ENCODE measurements at places on chromosomes 7 and 10.

DNA sequence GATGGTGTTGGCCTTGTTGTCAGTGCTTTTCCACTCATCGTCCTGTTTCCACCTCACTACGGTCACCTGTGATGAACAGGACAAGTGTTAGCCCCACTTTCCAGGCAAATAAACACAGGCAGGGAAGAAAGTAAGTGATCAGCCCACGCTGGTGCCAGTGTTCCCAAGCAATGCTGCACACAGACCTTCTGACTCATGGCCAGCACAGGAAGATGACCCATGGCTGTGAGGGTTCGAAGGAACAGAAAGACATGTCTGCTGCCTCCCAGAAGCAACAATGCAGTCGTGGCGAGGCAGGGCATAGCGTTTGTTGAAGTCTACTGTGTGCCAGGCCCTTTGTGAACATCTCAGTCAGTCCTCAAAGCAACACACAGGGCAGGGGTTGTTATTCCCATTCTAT, 35.7 kb downstream of the SLC29A3 start:
- no peak for DNase-seq

GRCh38 chr7:67786021-67786420, 789.4 kb downstream of the TYW1 start:
- no peak for DNase-seq

- no peak for DNase-seq
These were observed 312.6 kb downstream of the WDR37 start for GRCh38 chr10:1368842-1369171.

DNA sequence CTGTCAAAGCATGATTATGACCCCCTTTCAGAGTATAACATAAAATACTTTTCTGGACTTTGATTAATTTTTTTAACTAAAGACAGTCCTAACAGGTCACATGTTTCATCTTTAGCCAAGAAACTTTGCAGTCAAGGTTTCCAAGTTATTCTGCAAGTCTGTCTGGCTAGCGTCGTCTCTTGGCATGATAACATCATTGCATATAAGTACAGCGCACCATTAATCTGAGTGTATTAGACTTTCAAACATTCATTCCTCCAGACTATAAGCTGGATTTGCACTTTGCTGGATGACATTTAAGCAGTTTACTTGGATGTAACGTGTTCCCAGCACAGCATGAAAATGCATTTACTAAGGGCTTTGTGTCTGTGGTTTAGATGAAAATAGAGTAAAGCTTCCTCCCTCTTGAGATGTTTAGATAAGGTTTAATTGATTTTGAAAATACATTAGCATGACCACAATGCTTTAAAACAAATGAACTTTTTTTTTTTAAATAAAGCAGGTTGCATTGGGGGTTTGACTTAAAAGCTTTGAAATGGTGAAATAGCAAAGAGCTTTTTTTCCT, 349.0 kb upstream of the MTPN start:
- DNase-seq, result no peak

DNA sequence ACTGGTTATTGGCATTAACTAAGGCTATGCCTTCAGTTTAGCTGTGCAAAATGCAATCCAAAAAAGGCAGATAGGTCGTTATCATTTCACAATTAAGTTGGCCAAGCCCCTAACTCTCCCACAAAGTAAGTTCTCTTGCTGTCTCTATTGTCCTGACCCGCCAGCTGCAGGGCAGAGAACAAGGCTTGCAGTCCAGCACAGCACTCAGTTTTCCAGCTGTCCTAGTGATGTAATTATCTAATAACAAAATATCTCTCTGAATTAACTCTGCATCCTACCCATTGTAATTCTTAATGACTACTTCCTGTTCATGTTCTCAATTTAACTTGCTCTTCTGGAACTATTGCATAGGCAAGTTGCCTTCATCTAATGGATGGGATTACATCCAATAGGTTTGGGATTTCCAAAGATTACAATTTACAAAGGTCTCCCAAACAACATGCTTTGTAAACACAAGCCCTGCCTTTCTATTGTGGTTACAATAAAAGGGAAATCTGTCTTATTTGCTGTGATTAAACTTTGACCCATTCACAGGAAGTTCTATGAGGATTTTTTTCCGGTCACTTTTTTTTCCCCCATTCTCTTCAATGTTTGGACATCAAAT, 55.2 kb downstream of the CDK6 start:
- DNase-seq, result no peak

DNA sequence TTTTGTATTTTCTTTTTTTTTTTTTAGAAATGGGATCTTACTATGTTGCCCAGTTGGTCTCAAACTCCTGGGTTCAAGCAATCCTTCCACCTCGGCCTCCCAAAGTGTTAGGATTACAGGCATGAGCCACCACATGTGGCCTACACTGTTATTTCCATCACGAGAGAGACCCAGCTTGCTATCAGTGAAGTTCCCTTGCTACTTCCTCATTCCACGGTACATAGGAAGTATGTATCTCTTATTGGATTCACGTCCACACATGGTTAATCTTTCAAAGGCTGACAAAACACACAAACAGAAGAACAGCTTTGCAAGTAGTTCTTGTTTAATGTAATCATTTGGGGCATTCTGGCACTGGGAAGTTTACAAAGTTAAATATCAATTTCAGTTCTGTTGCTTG, 50.9 kb downstream of the DCLRE1A start:
- no peak for DNase-seq
